ENCODE measurements at places on chromosomes 1 and 21.

DNA sequence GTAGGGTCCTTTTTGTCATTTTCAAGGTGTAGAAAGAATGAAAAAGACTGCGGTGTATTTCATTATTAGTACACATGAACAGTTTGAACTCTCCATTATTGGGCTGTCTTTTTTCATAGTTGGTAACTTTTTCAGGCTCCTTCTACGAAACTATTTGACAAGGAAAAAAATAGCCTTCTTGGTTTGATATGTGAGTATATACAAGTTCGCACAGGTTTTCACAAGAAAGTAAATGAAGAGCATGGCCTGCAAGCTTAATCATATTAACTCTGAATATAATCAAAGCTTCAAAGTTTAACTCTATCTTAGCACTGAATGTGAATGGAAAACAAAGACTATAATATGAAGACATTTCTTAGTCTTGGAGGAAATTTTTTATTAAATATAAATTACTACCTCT lies 290.0 kb upstream of the ADGRL2 start:
- no peak for DNase-seq

- no peak for DNase-seq
Observed at GRCh38 chr1:226712742-226713419, 26.2 kb downstream of the ITPKB start.

- DNase-seq = no peak
Observed at GRCh38 chr1:6417961-6418667, 1.6 kb downstream of the HES2 start.

- no peak for DNase-seq
Observed at GRCh38 chr1:9561429-9561828, 22.2 kb downstream of the SLC25A33 start.
